LHCN-M2 (cell line): ENCODE measurements at places on chromosomes 7 and 10. TPM values are rescaled to one million over a fixed set of nuclear protein-coding genes. Genes with fewer than 3 reads are reported as not detected.

Gene TMEM270
- total RNA-seq, result not detected in 2 replicates

- peak; percentile 11 for DNase-seq
Observed at GRCh38 chr10:25294032-25294926, 119.5 kb downstream of the GPR158 start.

DNA sequence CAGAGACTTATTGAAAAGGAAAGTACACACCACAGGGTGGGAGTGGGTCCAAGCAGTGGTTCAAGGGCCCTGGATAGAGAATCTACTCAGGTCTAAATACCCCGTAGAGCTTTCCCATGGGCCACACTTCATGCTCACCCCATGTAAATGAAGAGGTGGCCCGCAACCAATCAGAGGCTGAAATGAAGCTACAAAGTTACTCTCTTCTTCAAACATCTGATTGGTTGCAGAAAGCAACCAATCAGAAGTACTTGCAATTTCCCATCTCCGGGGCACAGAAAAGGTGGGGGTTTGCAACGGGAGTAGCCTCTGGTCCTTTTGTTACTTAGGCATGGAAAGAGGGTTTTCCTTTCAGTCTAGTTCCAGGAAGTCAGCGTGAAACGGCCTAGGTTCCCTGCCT is 15.2 kb upstream of the GALNTL5 start:
- DNase-seq, result no peak

GRCh38 chr7:141676618-141677017 is 25.3 kb downstream of the DENND11 start:
- DNase-seq, result no peak

- DNase-seq, result peak; percentile 17
Observed at GRCh38 chr7:89238156-89238555, 442.6 kb upstream of the TEX47 start.

- peak; percentile 84 for DNase-seq
Observed at GRCh38 chr10:58704671-58705141, 192.0 kb downstream of the BICC1 start.

GRCh38 chr10:119461923-119462322 is 80.6 kb downstream of the RGS10 start:
- DNase-seq, result no peak

DNA sequence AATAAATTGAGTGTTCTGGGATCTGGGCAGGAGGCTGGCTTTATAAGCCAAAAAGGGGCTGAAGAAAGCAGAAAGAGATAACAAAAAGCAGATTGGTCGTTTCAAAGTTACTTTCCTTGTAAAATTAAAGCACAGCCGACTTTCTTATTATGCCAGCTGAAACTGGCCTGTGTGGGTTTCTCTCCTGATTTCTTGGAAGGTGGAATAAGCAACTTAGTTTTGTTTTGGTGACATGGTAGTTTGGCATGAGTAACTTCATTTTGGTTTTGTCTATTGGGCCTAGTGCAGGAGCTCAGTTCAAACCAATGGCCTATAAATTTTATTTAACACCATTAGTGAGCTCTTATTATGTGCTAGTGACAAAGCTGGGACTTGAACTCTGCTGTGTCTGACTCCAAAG is 13.2 kb upstream of the DNAJC12 start:
- no peak for DNase-seq
